ENCODE measurements at places on chromosomes 7 and 10.
A peak's percentile ranks its signal among the peaks of the same experiment; 100 is the strongest.

DNA sequence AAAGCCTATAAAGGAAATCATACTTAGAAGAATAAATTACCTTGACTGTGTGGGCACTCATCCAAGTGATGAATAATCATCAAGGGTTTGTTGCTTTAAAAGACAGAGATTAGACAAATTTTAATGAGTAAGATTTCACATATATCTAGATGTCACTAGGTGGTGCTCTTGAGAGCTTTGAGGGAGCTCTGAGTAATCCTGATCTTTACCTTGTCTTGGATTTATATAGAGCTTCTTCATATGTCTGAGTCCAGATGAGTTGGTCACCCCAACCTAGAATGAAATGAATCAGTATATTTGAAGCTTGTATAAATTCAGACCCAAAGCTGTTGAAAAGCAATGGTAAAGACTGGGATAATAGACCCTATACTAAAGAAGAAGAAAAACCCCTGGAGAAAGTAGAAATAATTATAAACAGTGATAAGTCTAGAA lies 3.7 kb downstream of the AGR2 start:
- peak; percentile 5 for DNase-seq

- no peak for DNase-seq
These were observed 30.7 kb upstream of the INPP5A start for GRCh38 chr10:132506711-132507408.

DNA sequence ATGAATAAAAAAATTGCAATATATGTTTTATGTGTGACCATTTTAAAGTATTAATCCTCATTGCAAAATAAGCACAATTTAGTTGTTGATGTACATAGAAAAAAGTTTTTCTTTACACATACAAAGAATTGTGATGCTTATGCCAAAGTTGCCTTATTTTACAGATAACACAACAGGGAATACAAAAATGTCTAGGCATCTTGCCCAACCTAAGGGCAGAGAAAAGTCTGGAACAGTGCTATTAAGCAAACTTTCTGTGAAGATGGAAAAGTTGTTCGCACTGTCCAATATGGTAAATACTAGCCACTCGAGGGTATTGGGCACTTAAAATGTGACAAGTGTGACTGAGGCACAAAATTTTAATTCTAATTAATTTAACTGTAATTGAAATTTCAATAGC lies 190.2 kb upstream of the HGF start:
- DNase-seq, result no peak

- DNase-seq, result no peak
These were observed 312.8 kb upstream of the SORCS1 start for GRCh38 chr10:107477266-107477665.

GRCh38 chr10:75208181-75208580 lies 2.4 kb upstream of the VDAC2 start:
- DNase-seq, result no peak

GRCh38 chr7:41421056-41421455 lies 281.8 kb downstream of the INHBA start:
- DNase-seq, result no peak

GRCh38 chr7:100983451-100984187 lies 14.3 kb downstream of the MUC12 start:
- no peak for DNase-seq

- no peak for DNase-seq
These were observed 12.0 kb downstream of the TBX20 start for GRCh38 chr7:35241884-35242283.

- no peak for DNase-seq
These were observed 193.1 kb downstream of the WDR37 start for GRCh38 chr10:1249142-1249920.
